ENCODE measurements at places on chromosomes 5 and 9.

GRCh38 chr9:132030626-132031325 lies 48.9 kb downstream of the MED27 start:
- DNase-seq: no peak

- no peak for DNase-seq
Measured at GRCh38 chr9:20335668-20336332, 286.5 kb downstream of the MLLT3 start.

- no peak for DNase-seq
Measured at GRCh38 chr5:132422720-132423437, 53.4 kb downstream of the SLC22A5 start.

DNA sequence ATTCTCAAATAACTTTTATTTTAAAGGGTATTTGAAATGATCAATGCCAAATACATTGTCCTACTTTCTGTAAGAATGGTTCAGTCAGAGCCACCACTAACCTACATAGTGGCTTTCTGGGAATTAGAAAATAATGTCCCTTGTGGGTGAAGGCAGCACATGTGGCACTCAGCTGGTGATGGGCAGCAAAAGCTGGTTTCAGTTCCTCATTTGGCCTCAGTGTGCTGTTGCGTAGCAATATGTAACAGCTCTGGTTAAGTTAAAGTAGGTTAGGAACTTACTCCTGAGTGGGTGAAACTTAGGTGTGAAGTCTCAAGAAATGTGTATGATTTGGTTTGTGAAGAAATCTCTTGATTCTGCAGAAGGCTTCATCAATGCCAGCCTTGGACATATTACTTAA lies 99.6 kb upstream of the SPEF2 start:
- DNase-seq: no peak

- DNase-seq: no peak
Measured at GRCh38 chr5:136435946-136436543, 70.7 kb upstream of the TRPC7 start.

DNA sequence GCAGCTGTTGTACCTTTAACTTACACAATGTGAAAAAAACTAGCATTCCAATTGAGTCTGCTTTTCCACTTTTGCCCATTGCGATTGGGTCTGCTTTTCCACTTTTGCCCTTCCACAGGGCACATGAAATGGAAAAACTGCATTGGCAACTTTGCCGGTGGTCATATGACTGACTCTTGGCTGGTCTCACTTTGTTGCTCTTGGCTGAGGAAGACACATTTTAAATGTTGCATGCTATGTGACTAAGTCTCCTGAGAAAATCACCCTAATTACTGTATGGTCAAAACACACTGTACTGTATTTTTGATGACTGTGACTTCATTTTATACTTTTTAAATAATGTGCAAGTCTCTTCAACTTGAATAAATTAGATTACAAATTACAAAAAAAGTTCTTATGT lies 1.6 kb upstream of the OXCT1 start:
- DNase-seq: peak; percentile 2

DNA sequence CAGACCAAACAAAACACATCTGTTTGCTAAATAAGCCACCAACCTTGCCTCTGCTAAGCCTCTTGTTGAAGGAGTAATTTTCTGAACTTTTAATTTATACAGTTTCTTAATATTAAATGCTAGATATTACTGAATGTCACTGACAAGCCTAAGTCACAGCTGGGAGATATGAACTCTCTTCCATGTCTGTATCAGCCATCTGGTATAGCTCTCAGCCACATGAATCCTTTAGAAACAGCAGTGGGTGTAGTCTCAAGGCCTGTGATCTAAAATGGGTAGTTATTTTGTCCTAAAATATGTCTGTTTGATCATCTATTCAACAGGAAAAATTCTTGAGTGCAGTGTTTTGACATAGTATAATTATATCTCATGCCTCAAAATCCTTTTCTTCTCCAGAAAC lies 97.2 kb downstream of the CAMK4 start:
- DNase-seq: no peak

- no peak for DNase-seq
Measured at GRCh38 chr5:73735032-73735734, 109.2 kb downstream of the ARHGEF28 start.

DNA sequence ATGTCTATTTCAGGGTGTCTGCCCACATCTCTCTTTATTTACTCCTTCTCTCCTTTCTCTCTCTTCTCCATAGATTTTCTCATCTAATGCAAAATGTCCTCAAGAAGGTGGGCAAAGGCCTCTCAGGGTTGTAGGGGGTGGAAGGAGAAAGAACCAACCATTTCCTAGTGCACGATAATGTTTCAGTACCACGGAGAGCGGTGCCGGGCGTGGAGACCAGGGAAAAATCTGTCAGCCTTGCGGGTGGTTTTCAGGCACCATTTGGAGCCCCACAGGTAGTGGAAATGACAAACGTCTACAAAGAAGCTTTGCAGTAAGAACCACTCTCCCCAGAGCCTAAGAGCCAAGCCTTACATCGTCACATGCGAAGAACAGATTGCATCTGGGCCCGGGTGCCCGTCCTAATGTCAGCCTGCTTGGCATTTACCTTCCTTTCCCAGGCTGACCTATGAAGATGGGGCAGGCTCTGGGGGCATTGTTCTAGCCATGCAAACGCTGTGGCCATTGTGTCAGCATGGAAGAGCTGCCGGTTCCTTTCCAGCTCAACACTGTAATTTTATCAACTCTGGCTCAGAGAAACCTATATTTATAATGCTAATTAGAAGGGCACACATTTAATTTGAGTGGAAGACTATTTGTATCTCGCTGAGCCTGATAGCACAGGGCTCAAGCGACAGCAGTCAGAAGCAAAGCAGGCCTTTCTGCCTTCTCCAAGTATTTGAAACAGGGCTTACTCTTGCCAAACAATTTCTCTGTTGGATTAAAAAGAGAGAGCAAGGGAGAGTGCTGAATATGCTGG lies 430.1 kb upstream of the WWC1 start:
- DNase-seq: no peak

- no peak for DNase-seq
Measured at GRCh38 chr5:14830210-14831005, 41.2 kb downstream of the ANKH start.

- no peak for DNase-seq
Measured at GRCh38 chr9:131483319-131484050, 19.2 kb upstream of the POMT1 start.

DNA sequence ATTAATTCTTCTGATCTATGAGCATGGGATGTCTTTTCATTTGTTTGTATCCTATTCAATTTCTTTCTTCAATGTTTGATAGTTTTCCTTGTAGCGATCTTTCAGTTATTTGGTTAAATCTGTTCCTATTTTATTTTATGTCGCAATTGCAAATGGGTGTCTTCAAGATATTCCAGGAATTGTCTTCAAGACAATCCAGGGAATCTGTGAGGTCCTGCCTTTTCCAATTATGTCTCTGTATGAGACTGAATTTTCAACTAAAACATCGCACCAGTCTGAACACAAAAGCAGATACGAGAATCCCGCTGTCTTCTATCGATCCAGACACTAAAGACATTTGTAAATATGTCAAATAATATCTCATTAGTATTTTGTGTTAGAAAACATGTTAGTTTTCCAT lies 485.5 kb downstream of the BNC2 start:
- no peak for DNase-seq

GRCh38 chr9:127418037-127418471 lies 6.1 kb upstream of the ZNF79 start:
- DNase-seq: no peak
